ENCODE measurements at places on chromosomes 1 and 21.

- peak; percentile 50 for DNase-seq
These were observed 8.2 kb upstream of the TTLL10 start for GRCh38 chr1:1165485-1165884.

GRCh38 chr1:204314171-204314892 lies 45.4 kb downstream of the PLEKHA6 start:
- no peak for DNase-seq

GRCh38 chr1:226457307-226457712 lies 49.4 kb upstream of the PARP1 start:
- DNase-seq = no peak

GRCh38 chr1:46403916-46404315 lies 9.8 kb downstream of the FAAH start:
- no peak for DNase-seq

GRCh38 chr1:238568735-238569134 lies 678.0 kb upstream of the ZP4 start:
- no peak for DNase-seq

DNA sequence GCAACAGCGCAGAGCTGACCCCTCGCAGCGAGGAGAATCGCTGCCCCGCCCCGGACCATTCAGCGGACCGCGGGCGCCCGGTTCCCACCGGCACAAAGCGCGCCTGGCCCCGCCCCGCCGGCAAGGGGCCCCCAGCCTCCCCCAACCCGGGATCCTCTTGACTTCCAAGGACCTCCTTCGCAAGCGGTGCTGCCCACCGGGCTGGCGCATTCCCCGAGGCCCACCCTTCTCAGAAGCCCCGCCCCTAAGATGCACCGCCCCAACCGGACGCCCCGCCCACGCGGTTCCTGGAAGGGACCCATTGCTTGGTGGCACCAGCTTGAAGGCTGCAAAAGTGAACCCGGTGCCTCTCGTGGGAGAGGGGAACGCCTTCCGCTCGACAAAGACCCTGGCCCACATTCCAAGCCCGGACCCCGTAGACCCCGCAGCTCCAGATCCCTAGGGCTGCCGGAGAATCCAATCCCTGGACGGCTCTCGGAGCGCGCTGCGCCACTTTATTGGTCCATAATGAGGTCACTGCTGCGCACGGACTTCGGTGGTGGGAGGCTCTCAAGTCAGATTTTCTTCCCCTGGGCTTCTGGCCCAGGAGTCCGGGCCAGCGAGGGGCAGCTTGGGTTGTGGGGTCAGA lies 2.0 kb downstream of the HES3 start:
- no peak for DNase-seq

DNA sequence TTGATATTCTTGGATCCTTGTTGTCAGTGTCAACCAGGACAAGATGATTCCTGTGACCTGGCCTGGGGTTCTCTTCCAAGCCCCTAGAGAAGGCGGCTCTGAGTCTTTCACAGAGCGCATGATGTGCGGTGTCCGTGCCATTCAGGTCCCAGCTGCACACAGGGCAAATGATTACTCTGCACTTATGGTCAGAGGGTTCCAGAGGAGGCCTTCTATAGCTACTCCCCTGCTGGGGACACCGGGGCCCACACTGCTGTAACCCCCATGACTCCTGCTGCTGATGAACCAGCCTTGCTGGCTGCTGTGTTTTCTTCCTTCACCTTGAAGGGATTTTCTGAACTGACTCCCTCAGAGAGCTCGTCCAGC lies 1.5 kb downstream of the PTGFRN start:
- no peak for DNase-seq

DNA sequence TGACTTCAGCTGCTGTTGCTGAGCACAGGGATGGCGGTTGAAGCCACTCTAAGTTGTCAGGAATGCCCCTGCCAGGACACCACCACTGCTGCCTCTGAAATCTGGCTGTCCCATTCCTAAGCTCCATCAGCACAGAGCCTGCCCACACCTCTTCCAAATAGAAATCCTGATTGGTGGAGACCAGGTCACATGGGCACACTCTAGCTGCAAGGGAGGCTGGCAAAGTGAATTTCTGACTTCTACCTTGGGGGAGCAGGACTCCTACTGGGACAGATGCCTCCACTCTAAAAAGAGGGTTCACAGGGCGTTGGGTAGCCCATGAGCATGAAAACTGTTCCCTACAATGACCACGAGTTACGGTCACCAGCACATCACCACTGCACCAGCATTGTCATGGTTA lies 83.8 kb upstream of the TARDBP start:
- no peak for DNase-seq

GRCh38 chr1:18965206-18966173 lies 9.0 kb upstream of the IFFO2 start:
- DNase-seq = peak; percentile 40

GRCh38 chr1:226525750-226526149 lies 22.8 kb upstream of the STUM start:
- no peak for DNase-seq

DNA sequence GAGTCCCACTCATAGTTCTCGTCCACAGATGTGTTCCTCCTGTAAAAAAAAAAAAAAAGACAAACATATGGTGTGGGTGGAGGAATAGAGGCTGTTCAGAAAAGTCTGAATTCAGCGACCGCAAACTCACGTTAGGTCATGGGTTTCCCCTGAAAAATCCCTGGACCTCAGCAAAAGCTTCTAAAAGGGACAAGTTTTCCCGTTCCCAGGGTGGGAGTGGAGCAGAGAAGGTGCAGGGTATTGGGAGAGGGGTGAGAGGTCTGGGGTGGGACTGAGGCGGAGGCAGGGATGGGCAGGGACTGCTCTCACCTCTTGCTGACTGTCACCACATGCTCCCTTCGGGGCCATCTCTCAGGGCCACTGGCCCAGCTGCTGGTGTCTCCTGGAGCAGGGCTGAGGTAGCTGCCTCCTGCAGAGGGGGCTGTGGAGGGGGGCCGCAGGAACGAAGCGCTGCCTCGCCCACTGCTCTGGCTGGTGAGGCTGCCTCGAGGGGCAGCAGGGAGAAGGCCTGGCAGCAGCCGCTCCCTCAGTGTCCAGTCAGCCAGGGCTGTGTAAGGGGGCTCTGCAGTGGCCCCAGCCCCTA lies 2.6 kb upstream of the TAGLN2 start:
- no peak for DNase-seq

DNA sequence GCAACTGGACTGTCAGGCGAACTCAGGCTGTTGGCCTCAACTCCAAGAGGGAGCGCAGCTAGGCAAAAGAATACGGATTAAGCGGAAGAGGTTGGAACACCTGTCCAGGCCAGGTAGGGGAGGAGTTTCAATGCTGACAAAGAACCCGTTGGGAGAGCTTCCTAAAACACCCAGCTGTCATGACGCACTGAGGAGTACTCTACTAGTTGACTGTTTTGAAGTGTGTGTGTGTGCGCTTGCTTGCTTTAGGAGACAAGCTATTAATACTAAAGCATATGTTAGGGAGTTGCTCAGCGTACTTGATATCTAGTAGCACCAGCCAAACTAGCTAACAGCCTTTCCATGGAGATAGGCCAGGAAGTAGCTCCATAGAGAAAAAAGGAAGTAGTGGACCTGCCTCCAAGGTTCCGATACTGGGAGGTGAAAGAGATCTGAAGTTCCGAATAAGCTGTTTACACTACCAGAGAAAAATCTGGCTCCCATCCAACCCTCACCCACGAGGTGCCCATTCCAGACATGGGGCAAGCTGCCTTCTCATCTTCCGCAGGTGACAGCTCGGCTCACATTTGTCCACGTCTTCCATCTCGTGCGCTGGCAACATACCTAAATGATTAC lies 974 bp upstream of the FNBP1L start:
- DNase-seq = peak; percentile 16

DNA sequence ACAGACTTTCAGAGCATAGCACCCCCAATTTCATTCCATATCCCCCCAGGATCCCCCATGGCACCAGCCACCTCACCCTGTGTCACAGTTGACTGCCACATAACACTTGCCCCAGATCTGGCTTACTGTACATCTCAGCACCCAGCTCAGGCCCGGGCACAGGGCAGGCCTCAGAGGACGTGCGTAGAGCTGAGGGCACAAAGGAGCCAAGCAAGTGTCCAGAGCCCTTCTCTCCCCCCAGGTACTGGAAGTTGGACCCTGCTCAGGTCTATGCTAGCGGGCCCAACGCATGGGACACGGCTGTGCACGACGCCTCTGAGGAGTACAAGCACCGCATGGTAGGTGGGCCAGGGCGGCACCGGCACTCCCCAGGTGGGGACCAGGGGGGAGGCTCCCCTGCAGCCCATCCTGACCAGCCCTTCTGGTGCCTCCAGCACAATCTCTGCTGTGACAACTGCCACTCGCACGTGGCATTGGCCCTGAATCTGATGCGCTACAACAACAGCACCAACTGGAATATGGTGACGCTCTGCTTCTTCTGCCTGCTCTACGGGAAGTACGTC lies 8.0 kb upstream of the SYTL1 start:
- no peak for DNase-seq

DNA sequence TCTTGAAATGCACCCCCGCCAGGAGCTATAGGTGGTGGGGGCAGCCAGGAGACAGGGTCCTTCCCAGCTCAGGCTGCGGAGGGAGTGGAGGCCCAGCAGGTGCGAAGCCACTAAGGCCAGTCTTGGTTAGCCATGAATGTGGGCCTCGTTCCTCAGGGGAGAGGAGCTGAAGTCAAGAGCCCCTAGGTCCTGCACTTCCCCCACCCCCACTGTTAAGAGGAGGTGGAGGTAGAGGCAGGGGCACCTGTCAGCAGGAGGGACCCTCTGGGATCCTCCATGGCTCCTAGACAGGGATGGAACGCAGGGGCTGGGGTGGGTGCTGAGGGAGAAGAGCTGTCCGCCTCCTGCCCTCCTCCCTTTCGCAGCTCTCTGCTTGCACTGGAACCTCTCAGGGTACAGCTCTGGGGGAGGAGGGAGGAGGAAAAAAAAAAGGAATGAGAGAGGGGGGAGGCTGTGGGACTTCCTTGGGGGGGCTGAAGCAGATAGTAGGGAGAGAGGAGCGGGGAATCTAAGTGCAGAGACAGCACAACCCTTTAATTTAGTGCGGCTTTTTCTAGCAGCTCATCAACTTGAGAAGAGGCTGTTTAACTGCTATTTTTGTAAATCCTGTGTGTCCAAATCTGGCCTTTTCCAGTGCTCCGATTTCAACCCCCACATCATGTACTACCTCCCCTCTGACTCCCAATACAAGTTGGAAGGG lies 37.0 kb downstream of the MATN1 start:
- no peak for DNase-seq

DNA sequence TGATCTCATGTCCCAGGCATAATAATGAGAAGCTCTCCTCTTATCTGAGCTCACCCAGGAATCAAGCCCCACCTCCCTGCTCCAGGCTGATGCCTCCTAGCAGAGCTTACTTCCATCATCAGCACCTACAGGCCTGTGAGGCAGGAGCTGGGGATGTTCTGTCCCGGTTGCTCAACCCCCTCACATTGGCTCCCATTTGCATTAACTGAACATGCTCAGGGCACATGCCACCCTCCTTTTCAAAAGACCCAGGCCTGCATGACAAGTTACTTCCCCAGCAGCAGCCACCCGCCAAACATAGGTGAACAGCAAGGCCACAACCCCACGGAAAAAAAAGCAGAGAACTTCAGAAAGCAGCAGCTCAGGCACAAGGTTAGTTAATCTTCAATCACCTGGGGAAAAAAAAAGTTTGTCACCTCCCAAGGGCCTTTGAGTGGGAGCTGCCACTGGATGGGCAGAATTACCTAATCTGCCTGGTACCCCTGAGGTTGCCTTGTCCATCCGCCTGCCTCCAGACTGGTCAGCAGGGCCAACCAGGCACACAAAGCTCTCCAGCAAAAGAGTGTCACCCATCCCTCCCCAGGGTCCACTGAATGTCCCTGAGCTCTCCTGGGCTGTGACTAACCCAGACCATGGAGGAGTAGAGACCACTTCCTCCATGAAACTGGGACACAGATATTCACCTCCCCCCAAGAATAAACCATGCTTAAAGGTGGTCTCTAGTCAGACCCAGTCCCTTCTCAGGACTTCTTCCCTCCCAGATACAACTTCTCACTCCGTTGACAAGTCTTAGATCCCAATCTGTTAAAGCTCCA lies 4.4 kb downstream of the KCNN3 start:
- no peak for DNase-seq

DNA sequence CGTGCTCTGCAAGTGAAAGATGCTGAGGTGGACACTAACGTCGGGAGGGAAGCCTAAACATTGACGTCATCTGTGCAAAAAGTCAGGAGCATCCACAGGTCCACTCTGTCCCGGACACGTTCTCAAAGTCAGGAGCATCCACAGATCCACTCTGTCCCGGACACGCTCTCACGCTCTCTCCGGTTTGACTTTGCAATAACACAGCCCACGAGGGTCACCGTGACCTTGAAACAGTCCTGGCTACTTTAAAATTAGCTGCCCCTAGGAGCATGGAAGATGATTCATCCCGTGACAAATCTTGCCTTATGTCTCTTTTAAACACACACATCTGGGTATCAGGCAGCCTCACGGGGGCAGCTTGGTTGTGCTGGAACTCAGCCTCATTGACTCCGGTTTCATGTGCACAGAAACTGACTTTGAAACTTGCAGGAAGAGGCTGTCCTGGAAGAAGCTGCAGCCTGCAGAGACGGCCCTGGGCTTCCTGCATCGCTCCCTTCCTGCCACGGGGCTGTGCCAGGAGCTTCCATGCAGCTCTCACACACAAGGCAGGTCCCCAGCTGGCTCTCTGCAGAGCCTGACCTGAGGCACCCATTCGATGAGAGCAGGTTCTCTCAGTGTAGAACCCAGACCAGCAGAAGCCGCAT lies 18.1 kb upstream of the COL18A1 start:
- peak; percentile 77 for DNase-seq

GRCh38 chr1:188669728-188670382 lies 1807.8 kb downstream of the BRINP3 start:
- DNase-seq = no peak

- DNase-seq = peak; percentile 76
These were observed 38.6 kb downstream of the GADD45A start for GRCh38 chr1:67723620-67724019.

GRCh38 chr1:55067022-55067778 lies 27.9 kb downstream of the PCSK9 start:
- DNase-seq = no peak

- no peak for DNase-seq
These were observed 58.1 kb downstream of the CASZ1 start for GRCh38 chr1:10738061-10739058.

GRCh38 chr1:33866281-33866680 lies 2.4 kb downstream of the HMGB4 start:
- peak; percentile 38 for DNase-seq

GRCh38 chr1:54608566-54609230 lies 14.6 kb downstream of the FAM151A start:
- DNase-seq = no peak

- DNase-seq = peak; percentile 100
These were observed 6.2 kb upstream of the ANKRD35 start for GRCh38 chr1:145891587-145892485.

- no peak for DNase-seq
These were observed 32.4 kb upstream of the ECE1 start for GRCh38 chr1:21322681-21323016.

- DNase-seq = peak; percentile 51
These were observed 182.5 kb upstream of the SGIP1 start for GRCh38 chr1:66351478-66351877.

DNA sequence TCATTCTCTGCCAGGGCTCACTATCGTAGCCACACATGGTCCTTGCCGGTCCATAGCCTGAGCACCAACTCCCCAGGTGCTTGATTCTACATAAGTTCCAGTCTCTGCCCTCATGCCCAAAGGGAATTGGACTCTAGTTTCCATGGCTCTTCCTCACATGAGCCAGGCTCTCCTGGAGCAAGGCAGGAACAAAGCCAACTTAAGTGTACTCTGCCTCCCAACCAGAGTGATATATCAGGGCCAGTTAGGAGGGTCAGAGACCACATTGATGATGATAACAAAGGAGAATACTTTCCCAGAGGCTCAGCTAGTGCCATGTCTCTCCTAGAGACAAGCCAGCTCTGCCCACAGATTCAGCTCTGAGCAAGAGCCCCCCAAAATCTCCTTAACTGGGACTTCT lies 70.9 kb downstream of the ERI3 start:
- DNase-seq = no peak
